Stimulated activated CD4-positive, alpha-beta T cell treated with anti-CD3 and anti-CD28 coated beads, Interleukin-4, amount 100 ng/mL, for 4 hours (primary cell): ENCODE measurements at places on chromosomes 3 and 15.

GRCh38 chr3:37320276-37320675 lies 145.9 kb upstream of the LRRFIP2 start:
- DNase-seq: no peak

GRCh38 chr3:138861798-138862197 lies 27.1 kb upstream of the PIK3CB start:
- DNase-seq: no peak

DNA sequence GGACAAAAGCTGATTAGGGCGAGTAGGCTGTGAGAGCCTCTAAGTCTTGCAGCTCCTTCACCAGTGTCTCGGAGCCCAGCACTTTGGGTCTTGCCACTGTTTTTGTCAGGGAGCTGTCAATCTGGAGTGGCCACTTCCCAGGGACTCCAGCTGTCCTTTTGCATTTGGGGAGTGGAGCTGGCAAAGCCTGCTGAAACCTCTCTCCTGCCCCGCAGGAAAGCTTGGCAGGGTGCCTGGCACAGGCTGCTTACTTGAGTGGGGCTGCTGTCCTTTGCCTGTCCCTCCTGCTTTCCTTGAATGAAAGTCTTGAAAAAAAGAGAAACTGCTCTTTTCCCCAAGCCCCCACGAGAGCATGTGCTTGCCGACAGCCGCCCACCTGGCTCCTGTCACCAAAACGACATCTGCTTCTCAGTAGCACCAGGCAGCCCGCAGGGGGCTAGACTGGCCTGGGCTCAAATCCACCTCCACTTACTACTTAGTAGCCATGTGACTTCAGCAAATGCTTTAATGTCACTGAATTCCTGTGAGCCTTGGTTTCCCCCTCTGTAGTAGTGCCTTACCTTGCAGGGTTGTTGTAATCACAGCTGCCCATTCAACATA lies 13.7 kb downstream of the USP13 start:
- DNase-seq: no peak

GRCh38 chr3:46393554-46394434 lies 13.1 kb downstream of the CCR5AS start:
- DNase-seq: no peak

DNA sequence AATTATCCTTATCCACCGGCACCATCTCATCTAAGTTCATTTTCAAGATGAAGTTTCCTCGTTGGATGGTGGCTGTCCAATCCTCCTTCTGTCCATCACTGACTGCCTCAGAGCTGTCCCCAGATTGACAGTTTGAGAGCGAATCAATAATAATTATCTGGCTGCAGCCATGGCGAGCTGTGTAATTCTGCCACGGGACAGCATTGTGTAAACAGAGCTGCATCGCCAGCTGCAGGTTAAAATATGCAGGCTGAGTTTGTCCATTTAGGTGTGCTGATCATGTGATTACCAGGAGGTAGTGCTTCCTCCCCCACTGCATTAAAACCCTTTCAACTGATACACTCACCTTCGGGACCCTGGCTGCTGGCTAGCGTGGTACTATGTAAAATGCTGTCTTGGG lies 461.9 kb upstream of the ONECUT1 start:
- no peak for DNase-seq

DNA sequence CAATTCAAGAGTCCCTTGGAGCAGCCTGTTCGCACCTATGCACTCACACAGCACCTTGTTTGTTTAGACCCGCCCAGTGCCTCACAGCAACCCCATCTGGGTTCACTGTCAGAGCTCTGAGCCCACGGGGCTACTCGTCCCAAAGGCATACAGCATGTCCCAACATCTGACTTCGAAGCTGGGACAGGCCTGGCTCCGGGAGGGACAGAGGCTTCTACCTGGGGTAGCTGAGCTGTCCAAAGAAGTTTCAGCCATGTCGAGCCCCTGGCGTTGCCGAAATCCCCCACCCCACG lies 28.6 kb upstream of the CYP11A1 start:
- DNase-seq: no peak

DNA sequence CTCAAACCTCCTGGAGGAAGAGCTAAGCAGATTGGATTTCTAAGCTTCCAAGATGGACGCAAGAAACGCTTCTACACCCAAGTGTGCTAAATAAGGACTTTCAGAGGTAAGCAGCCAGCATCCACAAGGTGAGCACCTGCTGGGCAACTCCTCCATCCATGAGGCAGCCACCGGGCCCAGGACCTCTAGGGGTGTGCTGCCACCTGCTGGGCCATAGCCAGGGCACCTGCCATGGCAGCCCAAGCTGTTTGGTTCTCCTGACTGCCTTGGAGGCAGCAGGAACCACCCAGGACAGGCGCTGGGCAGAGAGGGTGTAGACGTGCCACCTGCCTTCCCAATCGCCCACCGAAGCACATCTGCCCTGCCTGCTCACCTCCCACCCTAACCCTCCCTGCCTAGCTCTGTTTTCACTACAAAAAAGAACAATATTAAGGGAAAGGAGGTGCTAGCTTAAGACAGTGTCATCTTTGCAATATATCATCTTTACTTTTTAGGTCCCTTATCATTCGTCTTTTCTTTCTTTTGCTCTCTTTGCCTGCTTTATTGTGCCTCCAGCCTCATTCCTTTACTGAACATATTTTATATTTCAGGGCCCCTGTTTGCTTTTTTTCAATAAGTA lies 12.9 kb downstream of the C15orf62 start:
- DNase-seq: peak; percentile 77

- no peak for DNase-seq
Measured at GRCh38 chr3:166388321-166388720, 551.1 kb upstream of the BCHE start.

DNA sequence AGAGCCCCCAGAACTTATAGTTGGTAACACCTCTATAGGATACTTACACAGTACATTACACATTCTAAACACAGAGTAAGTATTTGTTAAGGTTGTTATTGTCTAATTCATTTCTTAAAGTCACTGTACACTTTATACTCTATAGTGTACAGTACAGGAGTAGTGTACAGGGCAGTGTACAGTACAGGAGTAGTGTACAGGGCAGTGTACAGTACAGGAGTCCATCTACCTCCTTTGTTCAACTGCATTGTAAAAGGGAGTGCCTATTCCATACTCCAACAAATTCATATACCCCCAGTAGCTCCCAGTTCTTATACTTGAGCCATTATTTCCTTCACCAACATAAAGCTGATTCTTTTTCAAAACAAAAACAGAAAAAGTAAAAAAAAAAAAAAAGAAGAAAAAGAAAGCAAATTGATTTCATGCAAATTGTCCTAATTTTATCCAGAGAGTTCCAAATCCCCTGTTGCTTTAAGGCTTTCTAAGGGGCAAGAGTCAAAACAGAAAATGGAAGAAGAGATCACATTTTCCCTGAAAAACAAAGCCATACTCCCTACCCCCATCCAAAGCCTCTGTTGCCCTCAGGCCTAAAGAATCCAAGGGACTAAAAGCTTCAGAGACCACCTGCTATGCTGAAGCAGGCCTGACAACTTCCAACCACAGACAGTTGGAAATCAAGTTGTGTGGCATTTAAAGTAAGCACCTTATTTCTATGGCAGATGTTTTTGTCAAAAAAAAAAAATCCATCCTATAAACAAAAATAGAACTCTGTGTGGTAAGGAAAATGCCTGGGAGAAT lies 125.6 kb downstream of the PLCH1 start:
- DNase-seq: no peak

DNA sequence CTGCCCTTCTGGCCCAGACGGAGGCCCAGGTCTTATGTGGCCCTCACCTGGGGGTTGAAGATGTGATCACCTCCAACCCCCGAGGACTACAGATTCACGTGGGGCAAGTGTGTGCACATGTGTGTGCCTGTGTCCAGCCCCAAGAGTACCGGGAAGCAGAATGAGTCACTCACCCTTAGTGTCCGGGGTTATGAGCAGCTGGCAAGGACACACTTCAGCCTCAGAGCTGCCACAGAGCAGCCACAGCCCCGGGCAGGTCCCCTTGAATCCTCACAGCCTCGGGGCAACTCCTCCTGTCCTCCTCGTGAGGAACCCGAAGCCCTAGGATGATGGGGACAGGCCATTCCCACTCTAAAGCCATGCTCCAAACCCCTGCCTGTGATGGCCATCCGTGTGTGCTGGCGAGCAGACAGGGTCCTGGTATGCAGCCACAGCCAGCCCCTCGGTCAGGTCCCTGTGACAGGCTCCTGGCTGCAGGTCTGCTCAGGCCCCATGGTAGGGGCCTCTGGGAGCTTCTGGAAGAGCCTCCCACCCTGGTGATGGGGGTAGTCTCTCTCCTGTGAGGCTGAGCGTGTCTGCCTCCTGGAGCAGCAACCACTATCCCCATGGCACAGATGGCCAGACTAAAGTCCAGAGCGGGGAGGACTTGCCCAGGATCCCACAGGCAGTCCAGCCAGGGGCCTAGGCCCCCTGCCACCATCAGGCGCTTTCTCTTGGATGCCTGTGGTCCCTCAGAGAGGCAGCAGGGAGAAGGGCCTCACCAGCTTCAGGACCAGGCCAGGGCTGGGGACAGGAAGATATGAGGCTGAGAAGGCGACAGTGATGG lies 852 bp downstream of the STAB1 start:
- DNase-seq: no peak

- DNase-seq: no peak
Measured at GRCh38 chr3:175664911-175665310, 805.8 kb downstream of the NAALADL2 start.

GRCh38 chr15:50813865-50814264 lies 48.4 kb upstream of the SPPL2A start:
- DNase-seq: no peak

GRCh38 chr3:48679411-48680391 lies 6.0 kb downstream of the NCKIPSD start:
- no peak for DNase-seq

- no peak for DNase-seq
Measured at GRCh38 chr15:69972436-69972835, 125.3 kb downstream of the TLE3 start.

GRCh38 chr3:31908391-31909097 lies 72.5 kb downstream of the OSBPL10 start:
- no peak for DNase-seq

GRCh38 chr3:168534761-168535160 lies 439.0 kb upstream of the GOLIM4 start:
- no peak for DNase-seq

DNA sequence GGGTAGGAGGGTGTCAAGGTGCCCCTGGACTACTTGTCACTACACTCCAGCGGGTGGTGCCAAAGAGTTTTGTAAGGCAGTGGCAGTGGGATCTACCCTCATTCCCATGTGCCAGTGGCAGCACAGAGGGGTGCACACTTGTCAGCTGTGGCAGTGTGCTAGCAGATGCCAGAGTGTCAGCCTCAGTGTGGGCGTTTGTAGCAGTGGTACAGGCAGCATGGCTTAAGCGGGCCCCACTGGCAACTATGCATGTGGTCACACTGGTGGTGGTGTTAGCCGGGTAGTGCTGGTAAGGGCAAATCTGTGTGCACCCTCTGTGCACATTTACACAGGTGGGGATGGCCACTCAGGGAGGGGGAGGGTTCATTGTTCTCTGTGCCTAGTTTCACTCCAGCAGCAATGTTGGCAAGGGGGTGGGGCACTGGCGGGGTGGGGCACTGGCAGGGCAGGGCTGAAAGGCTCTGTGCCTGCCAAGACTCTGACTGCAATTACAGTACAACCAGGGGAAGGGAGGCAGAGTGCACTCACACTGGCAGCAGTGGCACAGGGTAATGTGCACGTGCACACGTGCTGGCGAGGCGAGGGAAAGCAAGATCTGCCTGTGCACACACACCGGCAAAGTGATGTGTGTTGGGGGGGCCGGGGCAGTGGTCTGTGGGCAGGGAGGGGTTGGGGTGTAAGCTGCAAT lies 31.8 kb downstream of the MYO9A start:
- no peak for DNase-seq

DNA sequence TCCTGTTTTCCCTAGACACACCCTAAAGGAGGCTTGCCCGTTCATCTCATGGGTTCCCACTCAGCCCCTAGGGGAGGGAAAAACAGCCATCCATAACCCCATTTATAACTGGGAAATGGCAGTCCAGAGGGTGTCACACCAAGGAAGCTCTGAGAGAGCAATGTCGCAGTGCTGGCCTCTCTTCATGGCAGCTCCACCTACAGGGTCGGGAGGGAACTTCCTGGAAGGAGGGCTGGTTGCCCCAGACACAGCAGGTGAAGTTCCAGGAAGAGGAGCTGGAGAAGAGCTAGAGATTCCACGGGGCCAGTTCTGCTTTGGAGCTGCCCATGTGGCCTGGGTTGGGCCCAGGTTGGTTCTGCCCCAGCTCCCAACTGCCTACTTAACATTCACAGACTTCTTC lies 22.3 kb upstream of the LINGO1 start:
- DNase-seq: no peak

- no peak for DNase-seq
Measured at GRCh38 chr3:194279101-194279500, 72.0 kb downstream of the CPN2 start.

- DNase-seq: no peak
Measured at GRCh38 chr3:114454551-114455251, 160.9 kb downstream of the TIGIT start.

DNA sequence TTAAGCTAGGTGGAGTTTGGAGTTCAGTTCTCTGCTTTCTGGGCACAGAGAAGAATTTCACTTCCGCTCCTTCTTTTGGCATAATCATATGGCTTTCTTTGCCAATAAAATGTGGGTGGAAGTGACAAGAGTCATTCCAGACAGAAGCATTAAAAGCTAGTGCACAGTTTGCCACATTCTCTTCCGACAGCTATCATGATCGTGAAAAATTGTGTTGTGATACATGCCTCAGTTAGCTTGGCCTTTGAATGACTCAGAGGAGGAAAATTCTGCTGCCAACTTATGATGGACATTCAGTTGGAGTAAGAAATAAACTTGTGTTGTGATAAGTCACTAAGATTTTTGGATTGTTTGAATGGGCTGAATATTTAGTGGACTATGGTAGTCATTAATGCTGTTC lies 291.7 kb upstream of the SATB1 start:
- DNase-seq: no peak

- DNase-seq: no peak
Measured at GRCh38 chr15:41921167-41921566, 27.3 kb upstream of the SPTBN5 start.

DNA sequence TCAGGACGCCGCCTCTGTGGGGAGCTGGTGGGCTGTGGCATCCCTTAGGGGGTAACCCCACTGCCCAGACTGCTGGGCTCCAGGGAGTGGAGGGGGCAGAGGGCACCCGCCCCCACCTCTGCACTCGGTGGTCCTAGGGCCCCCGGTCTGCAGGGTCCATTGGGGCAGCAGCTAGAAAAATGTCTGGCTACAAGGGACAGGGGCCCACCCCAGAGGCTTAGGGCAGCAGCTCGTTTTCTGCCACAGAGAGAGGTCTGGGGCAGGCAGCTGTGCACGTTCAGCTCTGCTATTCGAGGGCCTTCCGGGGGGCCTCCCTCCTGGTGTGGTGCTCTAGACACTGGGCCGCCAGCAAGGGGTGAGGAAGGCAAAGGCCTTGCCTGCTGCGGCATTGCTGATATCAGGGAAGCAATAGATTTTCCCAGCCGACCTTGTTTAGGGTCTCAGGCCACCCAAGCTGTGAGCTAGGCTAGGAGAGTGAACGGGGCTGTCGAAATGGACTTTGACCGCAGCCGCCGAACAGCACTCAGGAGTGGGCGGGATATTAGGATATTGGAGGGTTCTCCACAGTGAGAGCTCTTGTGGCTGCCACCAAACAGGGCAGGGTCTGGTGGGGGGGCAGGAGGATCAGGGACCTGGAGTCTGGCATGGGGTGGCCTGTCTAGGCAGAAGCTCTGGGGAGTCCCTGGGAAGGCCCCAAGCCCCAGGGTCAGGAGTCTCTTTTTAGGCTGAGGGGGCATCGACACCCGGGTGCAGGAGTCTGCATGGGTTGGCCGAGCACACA lies 61.4 kb upstream of the KLF13 start:
- no peak for DNase-seq
